GM19239 (cell line): ENCODE measurements at places on chromosomes 1 and 21.

DNA sequence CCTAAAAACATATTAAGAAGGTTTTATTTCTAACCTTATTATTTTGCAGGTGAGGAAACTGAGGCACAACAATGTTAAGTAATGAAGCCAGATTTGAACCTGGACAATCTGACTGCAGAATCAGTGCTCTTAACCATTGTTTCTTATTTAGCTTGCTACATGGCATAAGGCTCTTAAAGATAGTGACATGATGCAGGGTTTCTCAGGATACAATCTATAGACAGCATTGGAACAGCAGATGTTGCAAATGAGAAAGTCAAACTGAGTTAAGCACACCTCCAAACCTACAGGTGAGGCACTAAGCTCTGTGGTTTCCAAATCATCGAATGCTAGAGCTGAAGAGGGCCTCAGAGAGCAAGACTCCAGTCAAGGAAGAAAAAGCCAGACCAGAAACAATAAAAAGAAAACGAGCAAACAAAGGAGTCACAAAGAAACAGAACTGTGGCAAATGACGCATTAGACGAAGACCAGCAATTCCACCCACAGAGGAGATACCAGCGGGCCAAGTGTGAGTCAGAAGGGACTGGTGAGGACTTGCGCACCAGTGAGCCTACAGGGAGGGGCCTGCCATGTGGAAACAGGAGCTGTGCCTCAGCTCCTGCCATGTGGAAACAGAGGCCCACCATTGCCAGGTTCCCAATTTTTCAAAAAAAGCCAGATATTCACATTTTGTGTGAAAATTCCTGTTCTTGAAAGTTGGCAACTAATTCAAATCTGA lies 14.4 kb downstream of the CD58 start:
- no peak for DNase-seq

DNA sequence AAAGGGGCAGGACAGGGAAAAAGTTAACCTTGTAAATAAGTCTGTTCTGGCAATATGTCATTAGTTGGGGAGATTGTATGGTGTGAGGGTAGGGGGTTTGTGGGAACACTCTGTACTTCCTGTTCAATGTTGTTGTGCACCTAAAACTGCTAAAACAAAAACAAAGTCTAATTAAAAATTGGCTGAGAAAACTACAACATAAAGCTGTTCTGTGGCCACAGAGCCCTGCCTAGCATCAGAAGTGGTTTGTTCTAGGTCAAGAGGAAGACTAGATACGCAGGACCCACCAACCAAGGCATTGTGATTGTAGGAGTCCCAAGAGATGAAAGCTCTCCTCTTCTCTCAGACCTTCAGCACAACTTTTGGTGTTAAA lies 81.0 kb upstream of the LRRC8D start:
- DNase-seq = no peak

GRCh38 chr1:233362743-233363142 lies 35.2 kb downstream of the MAP3K21 start:
- DNase-seq = no peak

DNA sequence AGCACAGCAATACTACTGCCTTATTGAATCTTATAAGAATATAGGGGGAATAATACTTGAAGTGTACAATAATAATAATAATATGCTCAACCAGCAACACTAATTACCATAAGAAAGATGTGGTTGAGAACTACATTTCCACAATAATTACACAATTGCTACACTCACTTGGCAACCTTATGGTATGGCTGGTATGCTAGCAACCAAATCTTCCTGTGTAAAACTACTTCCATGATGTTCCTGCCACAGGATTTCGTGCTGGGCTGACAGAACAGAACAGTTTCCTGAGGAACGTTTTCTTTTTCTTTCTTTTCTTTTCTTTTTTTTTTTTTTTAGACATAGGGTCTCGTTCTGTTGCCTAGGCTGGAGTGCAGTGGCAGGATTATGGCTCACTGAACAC lies 50.6 kb downstream of the KIF26B start:
- no peak for DNase-seq

- no peak for DNase-seq
These were observed 36.2 kb downstream of the ACOT7 start for GRCh38 chr1:6357243-6357936.

GRCh38 chr1:209156991-209157390 lies 426.5 kb upstream of the CAMK1G start:
- no peak for DNase-seq

DNA sequence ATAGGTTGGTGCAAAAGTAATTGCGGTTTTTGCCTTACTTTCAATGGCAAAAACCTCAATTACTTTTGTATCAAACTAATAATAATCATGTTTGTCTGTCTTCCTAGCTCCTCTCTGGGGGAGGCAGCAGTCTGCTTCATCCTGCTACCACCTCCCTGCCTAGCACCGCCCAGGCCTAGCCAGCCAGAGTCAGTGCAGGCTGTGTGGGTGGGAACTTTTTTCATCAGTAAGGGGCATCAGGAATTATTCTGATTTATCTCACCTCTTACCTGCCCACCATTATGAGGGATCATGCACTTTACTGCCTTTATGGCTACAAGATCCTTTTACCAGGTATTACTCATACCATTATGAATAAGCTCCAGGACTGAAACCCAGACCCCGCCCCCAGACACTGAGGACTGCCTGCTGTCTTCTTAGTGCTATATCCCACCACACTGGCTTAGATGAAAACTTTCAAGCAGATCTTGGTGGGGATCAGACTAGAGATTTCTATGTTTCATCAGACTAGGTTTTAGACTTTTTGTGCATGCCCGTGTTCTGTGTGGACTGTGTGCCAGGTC lies 116.4 kb downstream of the PBX1 start:
- no peak for DNase-seq

DNA sequence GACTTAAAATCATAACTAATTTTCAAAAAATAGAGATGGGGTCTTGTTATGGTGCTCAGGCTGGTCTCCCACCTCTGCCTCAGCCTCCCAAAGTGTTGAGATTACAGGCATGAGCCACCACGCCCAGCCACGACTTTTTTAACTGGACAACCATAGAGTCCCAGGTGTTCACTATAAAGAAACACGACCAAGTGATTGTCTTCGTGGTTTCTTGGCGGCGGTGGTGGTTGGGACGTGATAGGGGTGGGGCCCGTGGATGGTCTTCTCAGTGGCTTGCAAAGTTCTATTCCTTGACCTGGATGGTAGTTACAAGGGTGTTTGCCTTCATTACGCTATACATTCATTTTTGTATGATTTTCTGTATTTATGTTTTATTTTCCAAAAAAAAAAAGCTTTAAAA lies 34.6 kb upstream of the COX20 start:
- DNase-seq = no peak

DNA sequence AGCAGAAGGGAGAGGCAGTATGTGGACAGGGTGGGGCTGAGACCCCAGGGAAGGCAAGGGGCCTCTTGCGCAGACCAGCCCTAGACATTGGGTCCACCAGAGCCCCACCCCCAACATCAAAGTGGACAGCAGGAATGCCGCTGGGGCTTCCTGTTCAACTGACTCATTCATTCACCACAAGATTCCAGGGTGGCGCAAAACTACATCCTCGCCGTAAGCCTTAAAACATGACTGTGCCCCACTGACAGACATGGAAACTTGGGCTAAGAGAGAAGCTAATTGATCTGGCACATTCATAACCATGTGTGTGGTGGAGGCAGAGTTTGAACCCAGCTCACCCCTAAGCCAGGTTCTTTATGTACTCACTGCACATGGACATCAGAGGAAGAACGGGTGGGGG lies 14.0 kb downstream of the COL16A1 start:
- DNase-seq = no peak

GRCh38 chr21:45448810-45449657 lies 44.1 kb downstream of the COL18A1 start:
- DNase-seq = no peak

DNA sequence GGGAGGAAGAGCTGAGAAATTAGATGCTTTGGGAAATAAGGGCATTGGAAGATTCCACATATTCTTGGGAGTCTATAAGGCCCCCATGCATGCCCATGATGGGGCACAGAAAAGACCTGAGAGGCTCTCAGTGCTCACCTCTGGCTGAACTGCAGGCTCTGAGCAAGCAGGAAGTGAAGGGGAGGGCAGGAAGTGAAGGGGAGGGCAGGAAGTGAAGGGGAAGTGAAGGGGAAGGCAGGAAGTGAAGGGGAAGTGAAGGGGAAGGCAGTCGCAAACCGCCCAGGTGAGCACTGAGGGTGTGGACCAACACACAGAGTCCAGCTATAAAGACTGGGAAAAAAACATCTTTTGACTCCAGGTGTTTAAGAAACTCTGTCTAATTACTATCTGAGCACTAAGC lies 3.5 kb downstream of the KRTAP10-9 start:
- DNase-seq = no peak

DNA sequence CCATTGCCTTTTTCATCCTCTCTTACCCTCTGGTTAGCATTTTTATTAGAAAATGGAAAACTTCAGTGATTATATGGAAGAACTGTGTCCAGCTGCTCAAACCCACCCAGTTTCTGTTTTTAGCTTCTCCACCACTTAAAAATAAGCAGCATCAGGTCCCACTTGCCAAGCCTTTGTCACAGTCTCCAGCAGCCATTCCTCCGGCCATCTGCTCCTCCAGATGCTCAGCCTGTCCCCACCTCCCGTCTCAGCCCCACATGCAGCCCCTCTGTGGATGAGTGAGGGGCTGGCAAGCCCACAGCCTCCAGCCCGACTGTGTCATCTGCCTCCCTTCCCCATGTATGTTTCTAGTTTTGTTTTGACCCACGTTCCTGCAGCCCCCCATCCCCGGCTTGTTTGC lies 289.7 kb downstream of the HHAT start:
- DNase-seq = no peak

DNA sequence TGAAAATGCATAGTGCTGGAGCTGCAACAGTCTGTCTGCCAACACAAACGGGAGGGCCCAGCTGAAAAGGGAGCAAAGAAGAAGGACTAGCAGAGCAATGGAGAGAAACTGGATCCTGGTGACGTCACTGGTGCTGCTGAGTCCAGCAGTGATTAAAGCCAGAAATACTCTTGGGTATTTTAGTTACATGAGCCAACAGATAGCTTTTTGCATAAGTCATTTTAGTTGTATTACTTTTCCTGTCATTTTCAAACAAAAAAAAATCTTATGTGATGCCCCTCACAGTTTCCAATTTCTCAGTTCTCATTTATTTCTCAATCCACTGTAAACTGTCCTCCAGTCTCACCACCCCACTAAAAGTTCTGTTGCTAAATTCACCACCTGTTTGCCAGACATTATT lies 38.7 kb upstream of the NEK7 start:
- DNase-seq = no peak

DNA sequence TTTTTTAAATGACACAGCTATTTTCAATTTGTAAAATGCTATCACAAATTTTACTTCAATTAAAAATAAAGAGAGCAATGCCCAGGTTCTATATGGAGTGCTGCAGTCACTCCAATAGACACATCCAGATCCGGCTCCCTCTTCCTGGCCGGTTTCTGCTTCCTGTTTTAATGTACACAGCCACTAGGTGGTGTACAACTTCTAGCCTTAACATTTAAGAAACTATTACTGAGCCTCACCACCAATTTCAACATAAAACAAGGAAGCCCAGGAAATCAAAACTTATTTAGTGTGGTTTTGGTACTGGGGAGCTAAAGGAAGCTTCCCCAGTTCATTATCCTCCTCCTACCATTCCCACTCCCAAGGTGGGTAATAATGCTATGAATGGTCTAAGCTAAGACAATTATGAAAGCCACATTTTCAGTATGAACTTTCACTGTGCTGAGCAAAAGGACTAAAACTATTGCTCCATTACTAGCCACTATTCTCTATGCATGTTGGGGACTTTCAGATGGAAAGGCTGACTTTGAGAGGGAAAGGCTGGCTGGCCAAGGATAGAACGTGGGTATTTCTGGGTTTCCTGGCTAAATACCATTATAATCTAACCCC lies 25.5 kb upstream of the MTMR11 start:
- DNase-seq = peak; percentile 44

DNA sequence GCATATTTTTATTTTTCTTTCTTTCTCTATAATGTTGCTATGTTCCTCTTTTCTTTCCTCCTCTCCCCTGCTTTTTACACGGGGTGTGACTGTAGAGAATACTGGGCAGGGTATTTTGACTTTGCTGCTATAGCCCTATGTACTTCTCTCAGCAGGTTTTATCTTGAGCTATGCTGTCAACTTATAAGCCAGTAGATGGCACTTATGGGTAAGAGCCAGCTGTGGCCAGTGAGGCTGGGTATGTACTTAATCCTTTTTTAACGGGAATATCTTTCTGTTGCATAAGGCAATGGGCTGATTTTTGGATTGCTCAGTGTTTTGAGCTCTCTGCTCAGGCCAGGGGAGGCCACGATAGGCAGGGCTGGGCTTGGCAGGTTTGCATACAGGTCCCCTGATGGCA lies 99.0 kb downstream of the KCNK2 start:
- DNase-seq = no peak

DNA sequence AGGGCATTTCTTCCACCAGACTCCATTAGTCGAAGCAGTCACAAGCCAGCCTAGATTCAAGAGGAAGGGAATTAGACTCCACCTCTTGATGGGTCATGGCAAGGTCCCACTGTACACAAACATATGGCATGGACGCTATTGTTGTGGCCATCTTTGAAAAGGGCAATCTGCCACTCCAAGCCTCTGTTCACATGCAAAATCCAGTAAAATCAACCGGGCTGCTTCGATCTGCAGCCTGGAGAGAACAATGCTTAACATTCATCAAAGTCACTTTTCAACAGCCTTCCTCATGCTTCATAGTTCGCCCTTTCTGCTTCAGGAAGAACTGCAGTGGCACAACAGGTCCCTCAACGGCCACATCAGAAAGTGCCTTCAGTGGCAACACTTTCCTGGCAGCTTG lies 28.0 kb upstream of the GJB5 start:
- no peak for DNase-seq

DNA sequence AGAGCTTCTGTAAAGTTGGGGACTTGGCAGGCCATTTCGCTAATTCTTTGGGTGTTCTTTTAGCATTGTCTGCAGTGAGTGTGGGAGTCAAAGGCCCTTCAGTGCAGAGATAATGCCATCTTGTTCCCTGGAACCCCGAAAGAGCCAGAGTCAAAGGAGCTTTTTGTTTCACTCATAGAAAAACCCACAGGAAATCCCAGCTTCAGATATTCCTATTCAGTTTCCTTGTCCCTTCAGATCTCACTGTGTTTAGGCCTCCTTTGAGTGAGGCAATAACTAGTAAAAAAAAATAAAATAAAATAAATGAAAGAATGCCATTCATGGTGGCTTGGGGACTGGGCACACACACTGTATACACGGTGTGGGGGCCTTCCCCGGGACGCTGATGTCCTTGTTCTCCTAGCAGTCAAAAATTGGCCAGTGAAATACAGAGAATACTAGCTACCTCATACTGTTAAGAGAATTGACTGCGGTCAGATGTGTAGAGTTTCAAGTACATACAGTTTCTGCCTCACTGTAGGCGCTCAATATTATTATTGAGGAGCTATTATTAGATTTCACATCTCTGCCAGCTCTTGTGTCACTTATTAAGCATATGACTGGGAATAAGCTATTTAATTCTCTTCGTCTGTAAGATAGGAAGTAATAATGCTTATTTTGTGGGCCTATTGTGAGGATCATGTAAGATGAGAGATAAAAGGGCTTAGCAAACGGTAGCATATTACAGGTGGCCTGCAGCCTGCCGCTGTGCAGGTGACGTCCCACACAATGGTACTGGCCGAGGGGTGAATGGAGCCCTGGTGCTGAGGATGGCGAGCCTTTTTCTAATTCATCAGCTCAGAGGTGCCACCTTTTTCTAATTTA lies 16.7 kb downstream of the DISC1 start:
- no peak for DNase-seq
